ENCODE measurements at places on chromosomes 5 and 9.

- DNase-seq = peak; percentile 4
Observed at GRCh38 chr5:146565764-146566367, 49.9 kb upstream of the GPR151 start.

GRCh38 chr9:108545436-108545835, 310.4 kb downstream of the ACTL7B start:
- DNase-seq = no peak

DNA sequence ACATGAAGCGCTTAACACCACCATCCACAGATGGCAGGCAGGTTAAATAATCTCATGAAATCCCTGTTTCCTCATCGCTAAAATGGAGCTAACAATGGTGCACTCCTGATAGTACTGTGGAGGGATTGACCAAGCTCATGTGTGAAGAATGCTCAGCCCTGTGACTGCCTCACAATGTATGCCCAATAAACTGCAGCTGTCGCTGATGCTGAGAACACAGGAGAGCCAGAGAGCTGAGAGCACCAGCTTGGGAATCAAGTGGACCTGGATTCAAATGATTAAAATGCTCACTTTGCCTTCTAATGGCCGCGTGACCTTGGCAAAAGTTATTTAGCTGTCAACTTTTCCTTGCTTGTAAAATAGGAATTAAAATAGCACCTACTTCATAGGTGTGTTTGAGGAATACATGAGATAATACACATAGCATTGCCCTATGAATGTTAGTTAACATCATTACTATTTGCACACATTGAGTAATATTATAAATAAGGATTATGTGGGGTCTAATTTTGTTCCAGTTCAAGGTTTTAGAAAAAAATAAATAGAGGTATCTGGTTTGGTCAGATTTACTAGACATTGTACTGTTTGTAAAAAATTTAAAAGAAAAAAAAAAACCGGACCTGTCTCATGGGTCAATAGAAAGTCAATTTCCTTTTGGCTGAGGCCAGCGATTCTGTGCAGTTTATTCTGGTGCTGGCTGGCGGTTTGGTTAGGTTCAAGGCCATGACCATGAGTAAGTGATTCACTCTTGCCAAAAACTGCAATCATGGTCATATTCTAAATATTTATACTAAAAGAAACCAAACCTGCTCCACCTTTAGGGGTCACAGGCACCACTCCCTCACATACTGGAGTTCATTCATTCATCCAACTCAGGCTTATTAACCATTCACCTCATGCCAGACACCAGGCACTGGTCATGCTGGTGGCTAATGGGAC, 101.3 kb downstream of the SH3TC2 start:
- no peak for DNase-seq

DNA sequence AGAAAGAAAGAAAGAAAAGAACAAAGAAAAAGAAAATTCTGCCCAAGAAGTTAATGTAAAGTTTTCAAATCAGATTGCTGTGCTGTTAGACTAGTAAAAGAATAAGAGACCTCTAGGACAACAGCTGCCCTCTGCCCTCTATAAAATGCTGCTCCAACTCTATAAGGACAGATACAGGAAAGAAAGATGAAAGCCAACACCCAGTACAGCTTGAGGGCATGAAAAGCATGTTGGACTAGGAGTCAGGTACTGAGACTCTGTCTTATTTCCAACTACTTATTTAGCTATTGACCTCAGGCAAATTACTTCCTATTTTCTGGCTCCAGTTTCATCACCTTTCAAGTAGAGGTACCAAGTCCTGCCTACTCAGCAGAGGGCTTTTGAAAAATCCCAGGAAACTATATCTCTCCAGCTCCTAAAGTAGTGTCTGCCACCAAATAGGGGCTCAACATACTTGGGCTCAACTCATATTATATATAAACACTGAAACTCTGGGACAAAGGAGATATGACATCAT, 5.7 kb downstream of the HBEGF start:
- DNase-seq = no peak

- DNase-seq = no peak
Observed at GRCh38 chr5:168239325-168239724, 52.1 kb upstream of the WWC1 start.

GRCh38 chr9:130417602-130418001, 27.2 kb upstream of the ASS1 start:
- DNase-seq = no peak

DNA sequence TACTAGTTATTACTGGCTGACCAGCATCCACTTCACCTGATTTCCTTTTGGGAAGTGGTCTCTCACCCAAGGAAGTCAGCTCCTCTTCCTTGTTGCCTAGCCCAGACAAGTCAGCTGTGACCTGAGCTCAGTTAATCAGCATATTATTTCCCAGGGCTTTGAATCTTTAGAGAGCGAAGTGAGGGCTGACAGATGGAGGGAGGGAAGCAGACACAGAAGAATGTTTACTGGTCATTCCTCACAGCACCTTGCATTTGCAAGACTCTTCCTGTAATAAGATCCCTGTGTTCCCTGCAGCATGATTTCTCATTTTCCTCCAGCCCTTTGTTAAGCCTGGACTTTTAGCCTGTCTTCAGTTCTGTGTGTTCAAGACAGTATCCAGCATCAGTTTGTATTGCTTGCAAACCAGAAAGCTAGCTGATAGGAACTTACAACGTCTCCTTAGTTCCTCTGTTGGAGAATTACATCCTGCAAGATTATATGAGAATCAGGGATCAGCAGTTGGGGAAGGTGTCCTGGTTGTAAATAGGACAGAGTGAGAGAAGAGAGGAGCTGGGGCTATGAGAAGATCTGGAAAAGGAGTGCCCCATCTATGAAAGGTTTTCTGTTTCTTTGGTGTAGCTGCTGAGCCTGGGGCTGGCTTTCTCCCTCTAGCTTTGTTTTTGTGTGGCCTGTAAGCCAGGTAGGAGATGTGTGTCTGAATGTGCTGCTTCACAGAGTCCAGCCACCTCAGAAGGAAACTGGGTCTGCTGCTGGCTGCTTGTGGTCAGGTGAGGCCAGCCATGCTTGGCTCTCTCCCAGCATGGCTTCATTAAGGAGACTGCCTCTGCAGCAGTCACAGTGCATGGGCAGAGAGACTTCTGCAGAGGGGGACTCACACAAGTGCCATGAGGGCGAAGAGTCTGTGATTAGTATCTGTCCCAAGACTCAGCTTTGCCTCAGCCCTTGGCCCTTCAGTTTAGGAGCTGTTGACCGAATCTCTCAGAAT, 50.3 kb downstream of the MAN2A1 start:
- no peak for DNase-seq

DNA sequence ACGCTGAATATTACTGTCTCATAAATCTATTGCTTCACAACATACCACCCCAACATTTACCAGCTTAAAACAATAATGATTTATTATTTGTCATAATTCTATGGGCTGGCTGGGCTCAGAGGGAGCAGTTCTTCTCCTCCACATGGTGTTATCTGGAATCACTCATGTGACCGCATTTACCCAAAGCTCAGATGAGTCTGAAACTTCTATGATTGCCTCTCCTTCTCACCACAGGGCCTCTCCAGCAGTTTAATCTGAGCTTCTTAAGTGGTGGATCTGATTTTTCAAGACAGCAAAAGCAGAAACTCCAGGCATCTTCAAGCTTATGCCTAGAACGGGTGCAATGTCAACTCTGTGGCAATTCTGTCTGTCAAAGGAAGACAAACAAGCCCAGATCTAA, 210.3 kb upstream of the ADRA1B start:
- DNase-seq = no peak

- no peak for DNase-seq
Observed at GRCh38 chr5:73280386-73280785, 107.4 kb downstream of the TMEM174 start.

DNA sequence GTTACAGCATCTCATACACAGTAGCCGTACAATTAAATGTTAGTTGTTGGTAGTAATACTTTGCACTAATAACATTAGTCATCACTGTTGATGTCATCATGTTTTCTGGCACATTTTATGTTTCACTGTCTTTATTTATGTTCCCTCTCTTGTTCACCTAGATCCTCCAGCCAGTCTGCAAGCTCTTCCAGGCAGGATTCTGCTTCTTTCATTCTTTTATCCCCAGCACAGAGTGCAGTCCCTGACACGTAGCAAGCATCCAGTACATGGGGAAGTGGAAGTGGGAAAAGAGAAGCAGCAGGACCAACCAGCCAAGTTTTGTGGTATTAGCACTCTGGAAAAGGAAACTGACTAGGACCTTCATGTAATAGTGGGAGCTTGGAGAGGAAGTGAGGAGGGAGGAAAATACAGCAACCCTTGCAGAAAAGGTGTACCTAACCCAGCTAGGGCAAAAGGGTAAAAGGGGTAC, 89.7 kb upstream of the SLC44A1 start:
- no peak for DNase-seq

GRCh38 chr5:14417792-14418765, 163.5 kb upstream of the OTULINL start:
- DNase-seq = no peak

GRCh38 chr9:120411862-120412424, 168.0 kb downstream of the CDK5RAP2 start:
- no peak for DNase-seq

GRCh38 chr5:56677690-56678305, 137.6 kb upstream of the MAP3K1 start:
- DNase-seq = no peak

- no peak for DNase-seq
Observed at GRCh38 chr5:18050776-18051175, 416.5 kb downstream of the TAF11L14 start.

GRCh38 chr5:168366116-168366515, 74.7 kb downstream of the WWC1 start:
- no peak for DNase-seq

- DNase-seq = no peak
Observed at GRCh38 chr9:132575811-132576210, 6.6 kb upstream of the BARHL1 start.

DNA sequence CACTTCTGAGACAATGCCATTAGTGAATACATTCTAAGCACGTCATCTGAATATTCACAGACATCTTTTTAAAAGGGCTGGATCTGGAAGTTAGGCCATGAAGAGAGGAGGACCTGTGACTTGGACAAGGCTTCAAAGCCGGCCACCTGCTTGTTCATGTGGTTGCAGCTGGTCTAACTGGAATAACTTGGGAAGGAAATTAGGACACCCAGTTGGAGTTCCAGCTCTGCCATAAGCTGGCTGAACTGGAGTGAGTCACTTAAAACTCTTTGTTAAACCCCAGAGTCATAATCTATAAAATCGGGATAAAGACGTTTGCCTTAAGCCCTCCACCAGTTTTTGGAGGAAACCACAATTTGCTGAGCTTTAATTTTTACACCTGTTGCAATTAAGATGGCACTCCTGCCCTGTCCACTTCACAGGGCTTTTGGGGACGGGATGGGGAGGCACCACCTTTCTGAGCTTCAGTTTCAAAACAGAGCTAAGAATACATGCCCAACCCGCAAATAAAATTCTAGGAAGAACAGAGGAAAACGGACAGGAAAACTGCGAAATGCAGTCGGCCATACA, 536 bp upstream of the STX17 start:
- DNase-seq = no peak

DNA sequence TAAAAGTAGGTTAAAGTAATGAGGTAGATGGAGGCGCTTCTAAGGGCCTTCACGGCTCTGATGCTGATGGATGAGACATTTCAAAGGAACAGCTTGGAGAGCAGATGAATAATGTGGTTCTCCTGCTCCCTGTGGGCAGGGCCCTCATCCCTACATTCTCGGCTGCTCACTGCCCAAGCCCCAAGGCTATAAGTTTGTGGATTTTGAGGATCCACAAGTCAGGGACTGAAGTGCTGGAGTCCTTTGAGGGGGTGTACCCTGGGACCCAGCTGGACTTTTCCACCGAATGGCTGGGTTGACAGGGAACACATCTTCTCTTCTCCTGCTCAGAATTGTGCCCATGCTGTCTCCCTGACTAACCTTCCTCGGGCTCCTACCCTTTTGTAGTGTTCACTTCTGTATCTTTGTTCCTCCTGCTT, 21.4 kb upstream of the CXCL14 start:
- no peak for DNase-seq

DNA sequence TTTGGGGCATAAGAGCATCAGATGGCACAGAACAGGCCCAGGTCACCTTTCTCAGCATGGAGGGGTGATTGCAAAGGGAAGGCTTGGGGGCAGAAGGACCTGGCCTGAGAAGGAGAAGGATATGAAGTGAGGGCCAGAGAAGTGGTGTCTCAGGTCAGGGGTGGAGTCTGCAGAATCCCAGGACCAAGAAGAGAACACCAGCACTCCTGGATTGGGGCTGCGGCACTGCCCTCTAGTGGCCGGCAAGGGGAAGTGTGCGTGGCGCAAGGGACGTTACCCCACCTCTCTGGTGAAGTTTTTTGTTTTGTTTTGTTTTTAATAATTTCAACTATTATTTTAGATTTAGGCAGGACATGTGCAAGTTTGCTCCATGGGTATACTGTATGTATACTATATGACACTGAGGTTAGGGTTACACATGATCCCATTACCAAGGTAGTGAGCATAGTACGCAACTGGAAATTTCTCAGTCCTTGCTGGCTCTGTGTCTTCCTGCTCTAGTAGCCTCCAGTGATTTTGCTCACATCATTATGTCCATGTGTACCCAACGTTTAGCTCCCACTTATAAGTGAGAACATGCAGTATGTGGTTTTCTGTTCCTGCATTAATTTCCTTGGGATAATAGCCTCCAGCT, 1548.6 kb downstream of the EFNA5 start:
- no peak for DNase-seq

DNA sequence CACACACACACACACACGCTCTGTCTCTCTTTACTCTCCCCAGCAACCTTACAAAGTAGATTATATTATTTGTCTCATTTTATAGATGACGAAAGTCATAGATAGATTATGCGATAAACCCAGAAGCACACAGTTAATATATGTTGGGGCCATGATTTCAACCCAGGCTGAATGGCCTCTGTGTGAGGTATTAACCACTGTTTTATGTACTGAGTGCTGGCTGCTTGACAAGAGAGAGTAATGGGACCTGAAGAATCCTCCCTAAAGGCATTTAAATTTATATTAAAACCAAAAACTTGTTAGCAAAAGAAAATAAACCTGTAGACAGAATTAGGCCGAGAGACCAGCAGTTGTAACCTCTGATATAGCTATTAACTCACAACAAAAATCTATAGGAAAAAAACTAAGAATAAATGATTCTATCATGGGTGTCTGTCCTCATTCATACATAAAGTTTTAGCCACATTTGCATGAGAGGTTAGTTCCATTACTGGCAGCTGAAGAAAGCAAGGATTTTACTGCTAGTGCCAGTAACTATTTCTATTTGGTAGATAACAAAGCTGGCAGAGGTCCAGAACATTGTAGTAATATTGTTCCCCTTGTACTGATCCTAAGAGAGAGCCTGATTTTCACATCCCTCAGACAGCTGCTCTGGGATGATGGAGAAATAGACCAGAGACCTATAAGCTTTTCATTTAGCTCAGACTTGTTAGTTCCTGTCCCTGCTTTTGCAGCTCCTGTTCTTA, 250.9 kb downstream of the ADGRV1 start:
- DNase-seq = no peak

DNA sequence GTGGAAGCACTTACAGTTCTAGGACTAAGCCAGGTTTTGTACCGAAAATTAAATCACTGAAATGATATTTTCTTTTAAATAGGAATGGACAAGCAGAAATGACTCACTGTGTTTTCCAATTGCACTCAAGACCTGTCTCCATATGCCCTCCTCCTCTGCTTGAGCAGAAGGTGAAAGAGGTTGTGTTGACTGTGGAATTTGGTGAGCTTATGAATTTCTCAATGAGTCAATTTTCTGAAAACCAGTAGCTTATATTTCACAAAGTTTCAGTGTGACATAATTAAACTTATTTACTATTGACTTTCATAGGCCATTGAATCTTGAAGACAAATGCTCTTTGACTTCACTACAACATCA, 249.9 kb downstream of the NPR3 start:
- DNase-seq = no peak

GRCh38 chr9:36192196-36192595, 1.5 kb downstream of the CLTA start:
- no peak for DNase-seq

- DNase-seq = no peak
Observed at GRCh38 chr5:173033923-173034322, 22.2 kb upstream of the CREBRF start.
